RWPE2 (cell line): ENCODE measurements at places on chromosomes 3 and 15.

- DNase-seq: peak; percentile 83
These were observed 23.1 kb downstream of the EPM2AIP1 start for GRCh38 chr3:36969540-36970432.

- DNase-seq: no peak
These were observed 125.3 kb downstream of the MYRIP start for GRCh38 chr3:39934696-39935095.

DNA sequence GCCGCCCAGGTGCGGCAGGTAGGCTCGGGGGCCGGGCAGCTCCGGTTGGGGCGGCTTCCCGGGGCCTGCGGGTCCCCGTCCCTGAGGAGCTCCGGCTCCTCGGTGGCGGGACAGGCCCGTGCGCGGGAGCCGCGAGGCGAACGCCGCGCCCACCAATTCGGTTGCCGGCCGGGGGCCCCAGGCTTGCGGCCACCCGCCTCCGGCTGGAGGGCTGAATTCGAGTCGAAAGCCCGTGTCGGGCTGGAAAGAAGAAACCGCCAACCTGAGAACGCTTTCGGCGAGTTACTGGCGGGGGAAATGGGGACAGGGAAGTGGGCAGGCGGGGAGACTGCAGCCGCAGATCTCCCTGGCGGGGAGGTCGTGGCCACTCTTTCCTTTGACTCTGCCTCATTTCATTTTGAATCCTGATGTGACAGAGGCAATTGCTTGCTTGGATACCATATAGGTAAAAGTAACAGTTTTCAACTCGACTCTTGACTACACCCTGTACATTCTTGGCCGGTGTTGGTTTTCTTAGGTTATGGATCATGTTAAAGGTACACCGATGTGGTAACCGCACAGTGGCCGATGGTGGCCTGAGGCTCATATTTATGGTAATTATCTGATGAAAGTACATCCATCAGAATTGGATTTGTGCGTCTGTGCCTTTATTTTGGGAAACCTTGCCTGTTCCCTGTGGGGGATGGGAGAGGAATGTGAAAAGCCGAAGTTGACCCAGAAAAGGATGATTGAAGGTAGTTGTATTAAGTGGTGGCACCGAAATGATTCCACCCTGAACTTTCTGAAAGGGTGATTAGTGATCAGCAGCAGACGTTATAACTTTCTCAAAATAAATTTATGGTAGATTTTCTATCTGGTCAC lies 1.7 kb downstream of the B3GNT5 start:
- DNase-seq: no peak

GRCh38 chr15:64004587-64004986 lies 41.7 kb downstream of the DAPK2 start:
- DNase-seq: peak; percentile 97
